Body of pancreas (tissue), 4 donors: ENCODE measurements at places on chromosomes 5 and 9. TPM values are rescaled to one million over a fixed set of nuclear protein-coding genes. Genes with fewer than 3 reads are reported as not detected.
A peak's percentile ranks its signal among the peaks of the same experiment; 100 is the strongest.

DNA sequence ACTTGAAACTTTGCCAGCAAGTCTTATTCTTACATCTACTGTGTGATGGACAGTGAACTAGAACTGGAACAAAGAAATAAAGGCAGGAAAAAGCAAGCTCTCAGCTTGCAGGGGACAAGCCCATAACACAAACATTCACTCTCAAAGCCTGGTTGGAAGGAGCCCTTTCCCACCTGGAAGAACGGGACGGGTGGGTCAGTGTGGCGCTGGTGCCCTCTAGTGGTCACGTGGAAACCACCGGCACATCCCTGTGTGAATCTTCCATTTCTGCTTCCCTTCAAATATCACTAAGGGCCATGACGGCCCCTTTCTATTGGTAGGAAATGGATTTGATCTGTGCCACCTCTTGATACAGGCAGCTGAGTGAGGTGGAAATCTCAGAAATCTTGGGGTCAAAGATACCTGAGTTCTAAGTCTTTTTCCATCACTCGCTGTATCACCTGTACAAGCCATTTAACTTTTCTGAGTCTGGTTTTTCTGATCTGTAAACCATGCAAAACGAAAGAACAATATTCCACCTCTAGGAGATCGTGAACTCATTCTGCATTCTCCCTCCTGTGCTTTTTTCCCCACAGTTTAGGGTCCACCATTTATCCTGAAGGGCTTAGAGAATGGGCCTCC is 211.6 kb downstream of the MSX2 start:
- DNase-seq = peak; percentile 67

- no peak for DNase-seq
These were observed 206.4 kb downstream of the PDZD2 start for GRCh38 chr5:31845361-31845760.

DNA sequence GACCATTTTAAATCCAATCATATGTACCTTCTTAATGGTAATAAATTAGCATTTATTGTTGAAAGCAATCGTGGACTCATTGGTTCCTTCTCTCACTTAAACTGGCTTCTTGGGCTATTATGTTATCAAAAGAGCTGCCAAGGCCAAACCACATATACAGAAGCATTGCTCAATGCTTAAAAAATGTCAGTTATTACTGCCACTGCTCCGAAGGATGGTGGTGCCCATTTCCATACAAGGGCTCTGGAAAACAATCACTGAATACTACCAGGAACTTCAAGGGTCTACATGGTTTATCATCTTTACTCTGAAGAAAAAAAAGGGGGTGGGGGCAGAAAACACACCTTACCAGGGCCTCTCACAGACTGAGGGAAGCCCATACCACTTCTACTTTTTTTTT is 104.3 kb downstream of the GNAQ start:
- no peak for DNase-seq

DNA sequence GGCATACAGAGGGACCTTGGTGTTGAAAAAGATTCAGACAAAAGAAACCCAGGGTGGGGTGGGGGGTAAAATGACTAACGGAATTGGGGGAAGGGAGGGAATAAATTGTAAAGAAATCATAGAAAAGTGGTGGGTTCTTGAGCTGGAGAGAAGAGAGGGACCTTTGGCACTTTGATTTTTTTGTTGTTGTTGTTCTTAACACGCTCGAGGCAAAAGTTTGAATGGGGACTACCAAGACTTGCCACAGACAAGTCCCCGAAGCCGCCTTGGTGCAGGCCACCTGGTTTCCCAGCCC is 616 bp downstream of the VCAN start:
- no peak for DNase-seq

GRCh38 chr9:33877727-33878489 is 60.9 kb downstream of the UBE2R2 start:
- DNase-seq = no peak

GRCh38 chr5:148343046-148343407 is 7.7 kb downstream of the SPINK9 start:
- no peak for DNase-seq

The SVEP1 gene
- 23.7 TPM for total RNA-seq

The ADGRV1 gene
- total RNA-seq = 19.2 TPM
